ENCODE measurements at places on chromosomes 3 and 15.

- no peak for DNase-seq
These were observed 21.5 kb downstream of the MRPS25 start for GRCh38 chr3:15043408-15044171.

DNA sequence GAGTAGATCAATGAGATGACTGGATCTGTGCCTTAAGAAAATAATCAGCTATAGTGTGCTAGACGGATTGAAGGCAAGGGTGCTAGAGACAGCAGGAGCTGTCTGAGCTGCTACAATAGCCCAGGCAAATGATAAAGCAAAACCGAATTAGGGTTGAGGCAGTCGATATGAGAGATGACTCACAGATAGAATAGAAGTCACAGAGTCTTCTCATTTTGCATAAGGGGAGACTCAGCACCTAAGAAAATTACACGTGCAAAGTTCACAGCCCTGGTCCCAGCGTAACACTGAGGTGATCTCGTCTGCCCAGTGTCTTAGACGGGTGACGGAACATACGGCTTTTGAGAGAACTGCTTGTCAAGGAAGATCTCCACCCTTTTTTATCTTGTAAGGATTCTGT is 11.6 kb downstream of the LPP start:
- DNase-seq: no peak

GRCh38 chr3:27559835-27560234 is 75.7 kb upstream of the SLC4A7 start:
- no peak for DNase-seq

- no peak for DNase-seq
These were observed 483.2 kb downstream of the RBMS3 start for GRCh38 chr3:29764041-29764440.

DNA sequence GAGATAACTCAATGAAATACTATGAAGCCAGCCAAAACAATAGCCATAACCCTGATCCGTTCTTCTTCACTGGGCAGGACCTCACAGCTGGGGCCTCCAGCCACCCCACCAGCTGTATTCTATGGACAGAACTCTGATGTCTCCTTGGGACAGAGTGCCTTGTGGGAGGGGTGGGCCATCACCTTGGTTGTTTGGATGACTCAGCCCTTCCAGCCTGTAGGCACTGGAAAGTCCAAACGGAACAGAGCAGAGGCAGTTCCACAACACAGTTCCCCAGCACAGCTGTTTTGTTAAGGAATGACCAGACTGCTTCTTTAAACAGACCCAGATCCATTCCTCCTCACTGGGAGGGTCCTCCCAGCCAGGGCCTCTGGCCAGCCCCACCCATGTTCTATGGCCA is 31.9 kb upstream of the ZBED2 start:
- DNase-seq: no peak

- no peak for DNase-seq
These were observed 95.8 kb upstream of the ABHD17C start for GRCh38 chr15:80599359-80599758.

DNA sequence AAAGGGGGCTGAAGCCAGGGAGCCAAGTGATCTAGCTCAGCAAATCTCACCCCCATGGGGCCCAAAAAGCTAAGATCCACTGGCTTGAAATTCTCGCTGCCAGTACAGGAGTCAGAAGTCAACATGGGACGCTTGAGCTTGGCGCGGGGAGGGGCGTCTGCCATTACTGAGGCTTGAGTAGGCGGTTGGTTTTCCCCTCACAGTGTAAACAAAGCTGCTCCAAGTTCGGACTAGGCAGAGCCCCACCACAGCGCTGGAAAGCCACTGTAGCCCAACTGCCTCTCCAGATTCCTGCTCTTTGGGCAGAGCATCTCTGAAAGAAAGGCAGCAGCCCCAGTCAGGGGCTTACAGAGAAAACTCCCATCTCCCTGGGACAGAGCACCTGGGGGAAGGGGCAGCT is 8.1 kb upstream of the SLC25A36 start:
- no peak for DNase-seq

GRCh38 chr3:39125841-39126500 is 18.5 kb downstream of the TTC21A start:
- DNase-seq: no peak

GRCh38 chr15:48040166-48040817 is 80.5 kb upstream of the SLC24A5 start:
- DNase-seq: peak; percentile 12

GRCh38 chr15:81372575-81372974 is 1.4 kb downstream of the TMC3 start:
- DNase-seq: no peak

GRCh38 chr3:4773583-4773982 is 205.7 kb upstream of the BHLHE40 start:
- DNase-seq: no peak

DNA sequence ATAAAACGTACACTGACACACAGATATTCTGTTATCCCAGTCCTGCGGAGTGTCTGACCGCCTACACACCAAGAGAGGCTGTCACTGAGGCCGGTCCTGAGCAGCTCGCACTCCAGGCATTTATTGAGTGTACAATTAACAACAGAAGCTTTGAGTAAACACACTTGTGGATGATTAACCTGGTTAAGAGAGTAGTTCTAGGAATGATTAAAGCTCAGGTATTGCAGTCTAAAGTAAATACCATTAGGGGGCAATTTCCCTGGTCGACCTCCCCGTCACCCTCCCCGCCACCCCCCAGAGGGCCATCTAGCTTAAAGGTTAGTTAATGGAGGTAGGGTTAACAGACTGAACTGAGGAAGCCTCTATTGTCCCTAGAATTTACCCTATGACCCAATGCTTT is 1278.5 kb downstream of the NSUN3 start:
- no peak for DNase-seq

GRCh38 chr15:69224383-69224782 is 63.9 kb downstream of the GLCE start:
- no peak for DNase-seq

- no peak for DNase-seq
These were observed 25.2 kb upstream of the XCR1 start for GRCh38 chr3:46052531-46052930.

DNA sequence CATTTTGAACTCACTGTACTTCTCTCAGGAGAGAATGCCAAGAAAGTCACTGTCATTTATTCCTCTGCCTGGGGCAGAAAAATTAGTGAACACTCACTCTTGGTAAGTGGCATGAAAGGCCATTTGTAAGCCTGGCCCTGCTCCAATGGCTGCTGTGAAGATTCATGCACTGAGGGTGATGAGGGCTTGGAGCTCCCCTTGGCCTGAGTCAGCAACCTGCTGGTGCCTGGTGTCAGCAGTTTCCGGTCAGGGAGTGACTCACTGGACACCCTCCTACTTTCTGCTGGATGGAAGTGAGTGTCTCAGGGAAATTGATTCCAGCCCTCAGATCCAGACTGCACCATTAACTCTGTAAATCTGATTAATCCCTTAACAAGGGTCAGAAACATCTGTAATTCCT is 37.6 kb downstream of the TRA2B start:
- DNase-seq: no peak

- no peak for DNase-seq
These were observed 799.9 kb downstream of the AGBL1 start for GRCh38 chr15:86879250-86880229.

GRCh38 chr3:89353465-89353864 is 246.0 kb downstream of the EPHA3 start:
- no peak for DNase-seq

All from nucleus accumbens (tissue), 56 donors.